ENCODE measurements at places on chromosomes 5 and 9.

DNA sequence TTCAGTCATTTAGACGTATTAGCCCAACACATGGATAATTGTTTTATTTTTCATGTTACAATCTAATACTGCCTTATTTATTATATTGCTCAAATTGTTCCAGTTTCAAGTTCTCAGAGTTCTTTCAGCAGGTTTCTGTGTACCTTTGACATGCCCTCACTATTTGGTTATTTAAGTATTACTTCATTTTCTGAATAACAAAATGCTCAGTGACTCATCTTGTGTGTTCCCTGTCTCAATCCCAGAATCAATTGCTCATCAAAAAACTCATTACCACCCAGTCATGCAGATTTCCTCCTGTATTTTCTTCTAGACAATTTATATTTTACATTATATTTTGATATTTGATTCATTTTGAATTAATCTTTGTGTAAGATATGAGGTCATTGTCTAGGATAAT is 562.6 kb downstream of the ANXA1 start:
- no peak for DNase-seq

GRCh38 chr5:1686016-1686802 is 113.4 kb downstream of the MRPL36 start:
- DNase-seq: no peak

DNA sequence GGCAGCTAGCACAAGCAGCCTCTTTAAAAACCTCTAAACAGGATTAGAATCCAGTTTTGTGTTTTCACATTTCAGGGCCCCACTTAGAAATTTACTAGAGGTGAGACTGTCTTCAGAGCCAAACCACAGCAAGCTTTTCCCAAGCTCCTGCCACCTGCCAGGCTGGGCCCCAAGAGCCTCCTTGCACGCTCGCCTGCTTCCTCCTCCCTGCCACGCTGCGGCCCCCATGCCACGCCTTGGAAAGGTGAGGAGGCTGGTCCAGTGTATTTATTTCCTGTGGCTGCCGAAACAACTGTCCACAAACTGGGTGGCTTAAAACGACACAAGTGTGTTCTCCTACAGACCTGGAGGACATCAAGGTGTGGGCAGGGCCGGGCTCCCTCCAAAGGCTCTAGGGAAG is 43.4 kb downstream of the NKX2-5 start:
- DNase-seq: no peak

DNA sequence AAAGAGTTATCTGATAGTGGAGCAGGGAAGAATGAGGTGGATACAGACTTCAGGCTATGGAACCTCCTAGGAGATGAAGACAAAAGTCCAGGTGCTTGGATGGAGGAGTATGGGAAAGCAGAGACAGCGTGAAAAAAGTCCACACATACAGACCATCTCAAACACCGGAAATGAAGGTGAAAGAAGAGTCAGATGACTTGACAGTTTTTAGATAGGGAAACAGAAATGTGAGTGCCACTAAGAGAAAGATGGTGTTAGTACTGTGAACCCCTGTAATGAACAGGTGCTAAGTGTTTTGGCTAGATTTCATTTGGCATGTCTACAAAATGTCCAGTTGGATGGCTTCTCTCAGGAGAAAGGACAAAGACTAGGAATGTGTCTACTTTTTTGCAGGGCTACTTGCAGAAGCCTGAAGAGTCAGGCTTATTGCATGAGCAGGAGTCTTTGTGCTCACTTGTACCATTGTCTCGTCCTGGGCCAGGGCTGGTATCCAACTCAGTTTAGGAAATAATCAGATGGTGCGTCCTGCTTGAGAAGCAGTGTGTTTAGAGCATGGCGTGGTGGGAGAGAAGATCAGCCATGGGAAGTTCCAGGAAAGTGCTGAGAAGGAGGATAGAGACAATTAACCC is 90.6 kb upstream of the STARD4 start:
- DNase-seq: no peak

- no peak for DNase-seq
Measured at GRCh38 chr5:141260458-141261237, 15.5 kb downstream of the PCDHB15 start.

- DNase-seq: no peak
Measured at GRCh38 chr5:179294891-179295777, 50.1 kb downstream of the ADAMTS2 start.

DNA sequence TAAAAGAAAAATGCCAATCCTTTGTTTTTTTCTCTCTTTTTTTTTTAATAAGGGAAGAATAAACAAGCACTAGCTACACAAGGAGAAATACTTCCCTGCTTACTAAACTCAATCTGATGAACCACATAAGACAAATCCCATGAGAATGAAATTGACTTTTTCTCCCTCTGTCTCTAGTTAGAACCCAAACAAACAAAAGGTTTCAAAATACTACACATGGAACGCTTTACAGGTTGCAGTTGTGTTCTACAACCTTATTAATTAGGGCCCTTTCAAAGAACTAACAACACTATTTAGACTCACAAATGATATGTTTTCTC is 124.5 kb downstream of the PDE4D start:
- DNase-seq: no peak

DNA sequence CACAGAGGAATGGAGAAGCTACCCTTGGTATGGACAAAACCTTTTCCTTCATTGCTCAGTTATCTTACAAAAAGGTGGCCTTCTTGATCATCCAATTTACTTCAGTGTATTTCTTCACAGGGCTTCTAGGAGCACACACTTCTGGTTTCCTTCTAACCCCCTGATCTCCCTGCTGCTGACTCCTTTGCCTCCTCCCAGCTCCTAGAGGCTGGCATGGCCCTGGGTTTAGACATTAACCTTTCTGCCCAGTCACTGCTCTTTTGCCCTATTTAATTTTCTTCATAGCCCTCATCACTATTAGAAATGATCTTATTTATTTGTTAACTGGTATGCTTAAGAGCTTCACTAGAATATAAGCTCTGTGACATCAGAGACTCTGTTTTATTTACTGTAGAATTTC is 63.2 kb downstream of the ANKRD55 start:
- no peak for DNase-seq

DNA sequence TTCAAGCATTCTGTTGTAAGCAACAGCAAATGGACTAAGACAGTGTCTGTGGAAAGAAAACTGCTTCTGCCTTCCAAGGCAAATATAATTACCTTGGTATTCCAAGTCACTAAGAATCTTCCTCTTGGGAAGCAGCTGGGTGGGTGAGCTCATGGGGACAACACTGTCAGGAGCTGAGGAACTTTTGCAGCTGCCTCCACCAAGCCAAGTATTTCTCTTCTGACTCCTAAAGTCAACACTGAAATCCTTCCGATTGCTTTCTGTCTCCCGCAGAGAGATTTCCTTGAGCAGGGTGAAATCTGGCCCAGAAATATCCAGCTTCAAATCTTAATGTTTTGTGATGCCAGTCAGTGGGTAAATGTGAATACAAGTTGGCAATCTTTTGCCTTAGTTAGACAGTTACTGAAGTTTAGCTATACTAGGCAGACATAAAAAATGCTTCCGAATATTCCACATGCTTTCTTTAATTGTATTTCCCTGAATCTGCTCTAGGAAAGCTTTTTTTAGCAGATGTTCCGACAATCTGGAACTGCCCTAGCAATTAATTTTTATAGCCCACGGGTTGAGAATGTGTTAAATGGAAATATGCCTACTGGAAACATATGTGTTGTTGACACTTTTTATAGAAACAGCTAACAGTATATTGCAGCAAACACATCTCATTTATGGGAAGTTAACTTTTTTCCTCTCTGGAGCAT is 369.9 kb upstream of the DAB2 start:
- no peak for DNase-seq

DNA sequence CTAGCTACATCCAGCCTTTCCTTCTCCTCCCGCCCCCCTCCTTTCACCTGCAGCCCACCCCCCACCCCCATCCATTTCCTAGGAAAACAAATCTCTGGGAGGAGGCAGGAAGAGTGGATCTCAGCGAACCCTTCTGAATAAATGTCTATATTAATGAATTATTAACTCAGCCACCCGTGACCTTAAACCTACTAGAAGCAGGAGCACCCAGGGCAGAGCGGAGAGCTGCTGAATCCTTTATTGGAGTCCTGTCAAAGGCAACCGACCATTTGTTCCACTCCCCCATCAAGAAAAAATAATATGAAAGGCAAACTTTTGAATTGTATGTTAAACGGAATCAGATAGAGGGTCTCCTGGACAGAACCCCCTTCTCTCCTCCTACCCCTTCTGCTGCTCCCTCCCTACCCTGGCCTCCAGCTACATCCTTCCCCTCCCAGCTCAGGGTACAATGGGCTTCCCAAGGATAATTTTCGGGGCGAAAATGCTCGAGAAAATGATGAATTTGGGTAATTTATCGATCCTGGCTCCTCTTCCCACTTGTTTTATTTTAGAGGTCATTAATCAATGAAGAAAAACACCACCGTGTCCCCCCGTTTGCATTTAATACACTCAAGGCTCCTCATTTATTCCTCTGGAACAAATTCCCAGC is 3.3 kb upstream of the PRDM6 start:
- no peak for DNase-seq

DNA sequence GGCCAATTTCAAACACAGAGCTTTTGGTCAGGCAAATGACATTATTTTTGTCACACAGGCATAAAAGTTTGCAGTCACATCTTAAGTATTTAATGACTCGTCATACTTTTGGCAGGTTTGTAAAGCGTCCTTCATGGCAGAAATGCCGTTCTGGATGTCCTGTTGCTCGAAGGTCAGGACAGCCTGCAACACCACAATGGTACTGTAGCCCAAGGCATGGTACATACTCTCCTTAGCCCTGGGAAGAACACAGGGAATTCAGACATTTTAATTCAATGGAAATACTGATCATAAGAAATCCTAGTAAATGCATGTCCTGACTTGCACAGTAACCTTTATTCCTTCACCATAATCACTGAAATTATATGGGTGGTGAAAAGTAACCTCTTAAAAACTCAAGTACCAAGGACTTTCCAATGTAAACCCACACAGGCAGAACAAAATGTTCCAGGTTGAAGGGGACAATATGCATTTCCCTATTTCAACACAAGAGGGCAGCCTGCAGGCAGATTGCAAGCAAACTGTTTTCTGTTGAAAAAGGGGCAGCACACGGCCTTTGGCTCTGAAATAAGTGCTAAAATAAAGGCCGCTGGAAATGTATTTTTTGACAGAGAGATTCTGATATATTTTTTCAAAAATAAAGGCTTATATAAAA is 95.7 kb downstream of the TTC39B start:
- peak; percentile 24 for DNase-seq

GRCh38 chr9:95580812-95581761 is 64.3 kb upstream of the PTCH1 start:
- no peak for DNase-seq

DNA sequence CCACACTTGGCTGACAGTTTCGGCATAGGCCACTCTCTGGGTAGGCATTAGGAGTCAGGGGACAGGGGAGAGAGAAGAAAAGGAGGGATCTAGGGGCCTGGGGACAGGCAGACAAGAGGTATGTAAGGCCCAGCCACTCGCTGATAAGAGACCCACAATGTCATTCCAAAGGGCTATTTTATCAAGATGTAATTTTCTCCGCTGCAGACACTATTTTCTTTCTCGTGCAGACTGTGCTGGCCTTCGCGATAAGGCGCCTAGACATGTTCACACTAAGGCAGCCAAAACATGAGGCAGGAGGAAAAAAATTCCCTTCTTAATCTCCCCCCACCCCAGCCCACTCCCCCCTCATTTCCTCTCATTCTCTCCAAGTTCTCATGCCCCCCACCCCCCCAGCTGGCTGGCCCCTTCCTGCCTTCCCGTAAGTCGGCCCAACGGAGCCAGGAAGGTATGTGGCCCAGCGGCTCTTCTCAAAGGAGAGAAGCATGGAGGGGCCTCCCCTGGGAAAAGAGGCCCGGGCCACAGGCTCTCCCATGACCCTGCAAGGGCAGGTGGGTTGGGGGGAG is 44.9 kb upstream of the SYNPO start:
- DNase-seq: no peak

GRCh38 chr9:91734371-91734981 is 215.6 kb downstream of the ROR2 start:
- DNase-seq: peak; percentile 70

- DNase-seq: no peak
Measured at GRCh38 chr9:33447799-33448553, 583 bp upstream of the AQP3 start.

DNA sequence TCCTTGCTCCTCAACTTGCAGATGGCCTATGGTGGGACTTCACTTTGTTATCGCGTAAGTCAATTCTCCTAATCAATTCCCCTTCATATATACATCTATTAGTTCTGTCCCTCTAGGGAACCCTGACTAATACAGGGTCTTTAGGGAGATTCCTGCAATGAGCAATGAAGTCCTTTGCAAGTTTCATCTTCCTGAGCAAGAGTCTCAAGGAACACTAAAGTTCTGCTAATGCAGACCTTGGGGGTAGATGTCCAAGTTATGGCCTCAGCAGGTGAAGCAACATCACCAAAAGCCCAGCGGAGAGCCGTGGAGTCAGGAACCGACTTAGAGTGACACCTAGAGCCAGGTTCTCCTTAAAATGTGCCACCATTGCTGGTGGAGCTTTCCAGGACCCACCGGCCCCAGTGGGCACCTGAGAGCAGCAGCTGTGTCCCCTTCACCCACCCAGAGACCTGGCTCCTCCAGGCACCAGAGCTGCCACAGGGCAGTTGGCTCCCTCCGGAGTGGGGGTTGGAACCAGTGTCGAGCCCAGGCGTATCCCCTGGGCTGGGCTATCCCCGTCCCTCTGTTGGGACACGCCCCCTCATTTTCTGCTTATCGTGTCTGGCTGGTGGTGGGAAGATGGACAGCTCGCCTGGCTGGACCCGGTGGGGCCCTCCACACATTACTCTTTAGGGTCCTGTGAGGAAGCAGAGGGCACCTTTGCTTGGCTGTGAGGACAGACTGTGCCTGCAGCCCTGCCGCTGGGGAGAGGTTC is 10.9 kb upstream of the FCN1 start:
- DNase-seq: no peak

DNA sequence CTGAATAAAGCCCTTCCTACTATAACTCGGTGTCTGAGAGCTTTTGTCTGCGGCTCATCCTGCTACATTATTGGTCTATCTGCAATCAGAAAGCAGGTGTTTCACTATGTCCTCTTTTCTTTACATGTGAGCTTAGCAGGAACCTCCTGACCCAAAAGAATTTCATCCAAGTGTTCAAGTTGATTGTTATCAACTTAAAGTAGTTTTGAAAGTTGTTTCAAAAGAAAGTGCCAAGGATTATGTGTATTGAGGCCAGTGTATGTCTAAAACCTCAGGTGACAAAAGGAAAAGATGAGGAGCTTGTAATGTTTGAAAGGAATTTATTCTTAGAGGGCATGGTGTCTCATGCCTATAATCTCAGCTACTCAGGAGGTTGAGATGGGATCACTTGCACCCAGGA is 8.1 kb upstream of the SELENOP start:
- no peak for DNase-seq

- DNase-seq: no peak
Measured at GRCh38 chr5:133404724-133405123, 207.6 kb downstream of the FSTL4 start.

DNA sequence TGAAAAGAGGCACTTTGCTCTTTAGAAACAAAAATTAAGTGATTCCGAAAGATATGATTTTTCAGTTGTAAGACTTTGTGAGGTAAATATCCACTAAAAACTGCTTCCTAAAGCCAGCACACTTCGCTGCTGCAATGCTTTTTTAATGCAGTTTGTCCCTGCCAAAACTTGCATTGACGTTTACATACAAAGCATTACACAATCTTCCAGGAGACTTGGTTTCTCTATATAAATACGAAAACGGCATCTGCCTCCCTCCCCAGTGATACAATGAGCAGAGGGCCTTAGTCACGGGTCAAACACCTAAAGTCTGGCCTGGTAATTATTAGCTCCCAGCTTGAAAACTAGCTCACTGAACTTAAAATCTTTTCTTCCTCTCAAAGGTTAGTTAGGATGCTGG is 170.7 kb downstream of the TSSK1B start:
- DNase-seq: no peak

Measured in GM19239 (cell line).